ENCODE measurements at places on chromosomes 1 and 21.

DNA sequence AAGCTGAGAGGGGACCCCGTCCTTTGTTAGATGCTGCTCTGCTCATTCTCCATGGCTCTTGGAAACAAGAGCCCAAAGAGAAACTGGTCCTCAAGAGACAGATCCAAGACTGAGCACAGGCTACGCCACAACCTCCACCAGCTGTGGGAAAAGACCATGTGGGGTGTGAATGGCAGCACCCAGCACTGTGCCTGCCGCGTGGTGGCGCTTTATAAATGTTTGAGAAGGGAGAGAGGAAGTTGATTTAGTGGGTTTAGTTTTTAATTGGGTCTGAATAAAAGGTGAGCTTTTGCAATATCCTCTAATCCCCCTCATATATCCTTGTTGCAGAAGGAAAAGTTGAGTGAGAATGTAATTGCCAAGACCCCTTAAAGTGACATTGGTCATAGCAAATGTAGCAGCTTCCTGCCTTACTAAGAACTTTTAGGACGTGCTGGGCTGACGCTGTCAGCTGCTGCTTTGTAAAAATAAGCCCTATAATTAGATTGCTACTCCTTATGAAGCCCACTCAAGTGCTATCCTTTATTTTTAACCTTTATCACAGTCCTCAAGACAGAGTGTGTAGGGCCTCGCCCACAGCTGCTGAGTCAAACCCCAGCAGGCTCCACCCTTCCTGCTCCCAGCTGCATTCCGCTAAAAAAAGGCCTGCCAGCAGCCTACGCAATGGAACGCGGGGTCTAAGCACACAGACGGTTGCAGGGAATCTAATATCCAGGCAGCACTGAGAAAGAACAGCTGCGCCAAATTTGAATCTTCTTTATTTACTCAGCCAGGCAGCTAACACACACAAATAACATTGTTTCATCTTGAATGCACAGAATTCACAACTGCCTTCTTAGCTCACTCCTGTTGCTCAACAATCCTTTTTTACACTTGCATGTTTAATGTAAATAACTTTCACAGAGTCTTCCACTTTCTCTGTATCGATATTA lies 47.4 kb upstream of the PRDX6 start:
- peak; percentile 66 for DNase-seq

GRCh38 chr1:155125511-155125945 lies 2.1 kb upstream of the EFNA1 start:
- DNase-seq, result no peak

DNA sequence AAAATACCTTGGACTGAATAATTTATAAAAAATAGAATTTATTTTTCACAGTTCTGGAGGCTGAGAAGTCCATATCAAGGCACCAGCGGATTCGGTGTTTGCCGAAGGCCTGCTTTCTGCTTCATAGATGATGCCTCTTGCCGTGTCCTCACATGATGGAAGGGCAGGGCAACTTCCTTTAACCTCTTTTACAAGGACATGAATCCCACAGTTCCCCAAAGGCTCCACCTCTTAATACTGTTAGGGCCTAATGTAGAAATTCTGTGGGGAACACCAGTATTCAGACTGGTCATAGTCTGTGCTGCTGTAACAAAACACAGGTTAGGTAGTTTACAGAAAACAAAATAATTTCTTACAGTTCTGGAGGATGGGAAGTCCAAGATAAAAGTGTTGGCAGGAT lies 25.9 kb downstream of the DYRK1A start:
- no peak for DNase-seq

GRCh38 chr1:39129514-39129913 lies 75.0 kb upstream of the MACF1 start:
- DNase-seq, result no peak

- DNase-seq, result no peak
Observed at GRCh38 chr21:27315373-27315772, 348.5 kb upstream of the ADAMTS5 start.

DNA sequence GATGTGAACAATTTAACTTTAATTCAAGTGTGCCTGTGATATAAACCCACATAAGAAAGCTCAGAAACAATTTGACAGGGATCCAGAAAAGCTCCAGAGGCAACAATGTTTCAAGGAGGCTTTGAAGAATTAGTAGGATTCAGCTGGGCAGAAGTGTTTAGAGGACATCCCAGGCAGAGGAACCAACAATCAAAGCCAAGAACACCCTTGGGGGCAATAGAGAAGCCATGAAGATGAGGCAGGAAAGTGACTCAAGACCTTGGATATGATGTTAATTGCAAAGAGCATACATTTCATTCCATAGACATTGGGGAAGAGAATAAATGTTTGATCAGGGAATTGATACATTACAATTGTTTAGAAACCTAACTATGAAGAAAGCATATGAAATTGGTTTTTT lies 280.3 kb downstream of the LTN1 start:
- DNase-seq, result no peak

- DNase-seq, result no peak
Observed at GRCh38 chr1:184163674-184164465, 112.3 kb downstream of the TSEN15 start.

- no peak for DNase-seq
Observed at GRCh38 chr1:162873671-162874666, 13.0 kb upstream of the CCDC190 start.

GRCh38 chr1:232012773-232013386 lies 386.3 kb downstream of the DISC1 start:
- no peak for DNase-seq

DNA sequence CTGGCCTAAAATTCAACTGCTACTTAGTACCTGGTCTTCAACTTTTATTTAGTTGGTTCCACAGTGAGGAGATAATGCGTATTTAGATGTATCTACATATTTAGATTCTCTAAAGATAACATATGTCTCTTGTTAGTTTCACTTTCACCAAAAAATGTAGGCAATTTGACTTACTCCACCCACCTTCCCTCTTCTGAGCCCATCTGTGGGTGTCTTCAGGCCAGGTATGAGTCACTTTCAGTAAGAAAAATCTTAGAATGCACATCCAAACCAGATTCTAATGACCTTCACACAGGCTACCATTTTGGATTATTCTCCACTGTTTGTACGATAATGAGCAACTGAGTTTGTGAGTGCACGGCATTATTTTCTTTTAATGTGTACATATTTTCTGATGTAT lies 501.7 kb downstream of the NEGR1 start:
- no peak for DNase-seq

GRCh38 chr1:45876000-45876617 lies 72.7 kb downstream of the MAST2 start:
- no peak for DNase-seq

GRCh38 chr1:207045453-207045852 lies 5.6 kb downstream of the YOD1 start:
- no peak for DNase-seq

- DNase-seq, result no peak
Observed at GRCh38 chr21:22311741-22312462, 1313.7 kb downstream of the NCAM2 start.

GRCh38 chr1:94025383-94026340 lies 95.3 kb downstream of the ABCA4 start:
- DNase-seq, result peak; percentile 56

DNA sequence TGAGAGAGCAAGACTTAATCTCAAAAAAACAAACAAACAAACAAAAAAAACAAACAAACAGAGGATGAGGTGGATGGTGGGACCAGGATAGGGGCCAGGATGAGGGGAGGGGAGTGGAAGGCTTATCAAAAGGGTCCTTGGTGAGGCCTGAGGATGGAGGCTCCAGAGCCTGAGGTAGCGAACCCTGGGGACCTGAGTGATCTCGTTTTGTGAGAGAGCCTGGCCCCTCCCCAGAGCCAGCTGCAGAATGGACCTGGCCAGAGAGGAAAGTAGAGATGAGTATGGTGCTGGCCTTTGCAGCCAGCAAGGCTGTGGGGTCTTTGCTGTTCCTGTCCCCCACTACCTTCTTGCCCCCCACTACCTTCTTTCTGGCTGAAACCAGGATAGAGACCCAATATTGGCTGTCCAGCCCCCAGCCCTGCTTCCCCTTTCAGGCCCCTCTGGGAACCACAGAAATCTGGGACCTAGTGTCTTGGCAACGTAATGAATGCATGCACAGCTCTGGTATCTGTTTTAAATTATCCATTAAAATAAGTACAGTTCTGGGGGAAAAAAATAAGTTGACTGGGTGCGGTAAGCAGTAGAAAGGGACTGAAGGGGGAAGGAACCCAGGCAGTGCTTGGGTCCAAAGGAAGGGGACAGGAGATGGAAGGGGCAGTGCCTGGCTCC lies 1.1 kb upstream of the LMNA start:
- DNase-seq, result no peak

- DNase-seq, result no peak
Observed at GRCh38 chr1:202158810-202159533, 1.4 kb downstream of the PTPN7 start.

DNA sequence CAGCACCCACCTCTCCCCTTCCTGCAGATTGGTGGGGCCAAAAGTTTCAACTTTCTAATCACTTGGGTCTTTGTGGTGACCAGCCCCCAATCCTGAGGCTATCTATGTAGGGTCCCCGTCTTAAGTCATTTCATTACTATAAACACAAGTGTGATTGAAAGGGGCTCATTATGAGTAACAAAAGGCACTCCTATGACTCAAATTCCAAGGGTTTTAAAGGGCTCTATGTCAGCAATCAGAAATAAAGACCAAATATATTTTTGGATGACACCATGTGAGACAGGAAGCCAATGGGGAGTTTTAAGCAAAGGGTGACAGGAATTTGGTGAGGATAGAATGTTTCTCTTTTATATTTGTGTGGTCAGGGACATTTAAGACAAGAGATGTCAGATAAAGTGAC lies 6.2 kb downstream of the ERO1B start:
- DNase-seq, result no peak

DNA sequence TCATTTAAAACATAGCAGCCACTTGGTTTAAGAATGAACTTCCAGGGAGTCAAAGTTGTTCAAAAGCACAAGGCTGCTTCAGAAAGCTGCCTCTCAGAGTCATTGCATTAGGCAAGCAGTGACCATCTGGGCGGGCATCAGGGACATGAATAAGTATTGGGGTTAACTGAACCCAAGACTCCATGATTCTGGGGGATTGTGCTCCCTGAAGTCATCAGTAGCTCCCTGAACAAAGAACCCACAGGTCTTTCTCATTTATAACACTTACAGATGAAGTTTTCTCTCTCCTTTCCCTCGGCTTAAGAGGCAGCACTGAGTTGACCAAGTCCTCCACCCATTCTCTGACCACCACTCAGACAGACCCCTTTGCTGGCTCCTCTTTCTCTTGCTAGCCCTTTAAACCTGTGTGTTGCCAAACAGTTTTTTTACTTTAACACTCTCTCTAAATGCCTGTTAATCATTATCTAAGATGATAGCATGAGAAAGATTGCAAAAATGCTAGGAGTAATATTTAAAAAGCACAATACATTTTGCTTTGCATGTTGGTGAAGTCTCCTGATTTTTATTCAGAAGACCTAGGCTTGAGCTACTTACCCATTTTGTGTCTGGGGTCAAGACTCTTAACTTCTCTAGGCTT lies 77.0 kb upstream of the ARHGAP29 start:
- DNase-seq, result no peak

GRCh38 chr1:222098404-222098803 lies 356.5 kb upstream of the DUSP10 start:
- DNase-seq, result no peak

DNA sequence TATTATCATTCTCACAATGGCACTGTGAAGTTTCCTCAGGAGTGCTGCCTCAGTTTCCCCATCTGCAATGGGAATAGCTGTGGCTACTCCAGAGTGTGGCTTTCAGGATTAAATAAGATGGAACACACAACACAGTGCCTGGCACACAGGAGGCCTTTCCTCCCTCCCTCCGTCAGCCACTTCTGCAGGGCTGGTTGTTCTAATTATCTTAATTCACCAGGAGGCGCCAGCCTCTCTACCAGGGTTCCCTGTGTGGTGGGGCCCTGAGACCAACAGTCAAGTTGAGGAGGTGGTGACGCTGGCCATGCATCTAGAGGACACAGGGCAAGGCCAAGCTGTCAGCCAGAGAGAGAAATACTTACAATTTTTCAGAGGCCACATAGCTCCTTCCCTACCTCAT lies 6.3 kb upstream of the FOXO6 start:
- no peak for DNase-seq
